ENCODE measurements at places on chromosomes 12 and 14.

- DNase-seq = no peak
Measured at GRCh38 chr14:98226411-98226810, 1045.6 kb downstream of the BCL11B start.

- DNase-seq = no peak
Measured at GRCh38 chr12:109877504-109878246, 2.7 kb downstream of the GLTP start.

- DNase-seq = no peak
Measured at GRCh38 chr12:131901431-131902331, 7.3 kb downstream of the ULK1 start.

DNA sequence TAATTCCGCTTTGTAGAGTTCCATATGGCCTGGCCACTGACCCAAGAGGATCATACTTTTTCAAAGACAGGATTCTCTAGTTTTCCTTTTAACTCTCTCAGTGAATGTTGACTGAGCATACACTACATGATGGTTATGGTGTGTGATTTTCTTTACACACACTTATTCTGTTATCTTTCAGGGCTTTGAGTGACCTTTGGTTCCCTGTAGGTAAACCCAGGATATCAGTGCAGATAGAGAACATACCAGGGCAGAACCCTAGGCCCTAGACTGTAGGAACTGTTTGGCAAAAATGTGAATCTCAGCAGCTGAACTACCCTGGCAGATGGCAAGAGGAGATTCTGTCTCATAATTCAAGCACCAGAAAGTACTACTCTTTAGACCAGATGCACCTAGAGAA lies 159.6 kb downstream of the KCNA5 start:
- DNase-seq = no peak

- DNase-seq = no peak
Measured at GRCh38 chr12:106287364-106287763, 15.2 kb upstream of the TCP11L2 start.

DNA sequence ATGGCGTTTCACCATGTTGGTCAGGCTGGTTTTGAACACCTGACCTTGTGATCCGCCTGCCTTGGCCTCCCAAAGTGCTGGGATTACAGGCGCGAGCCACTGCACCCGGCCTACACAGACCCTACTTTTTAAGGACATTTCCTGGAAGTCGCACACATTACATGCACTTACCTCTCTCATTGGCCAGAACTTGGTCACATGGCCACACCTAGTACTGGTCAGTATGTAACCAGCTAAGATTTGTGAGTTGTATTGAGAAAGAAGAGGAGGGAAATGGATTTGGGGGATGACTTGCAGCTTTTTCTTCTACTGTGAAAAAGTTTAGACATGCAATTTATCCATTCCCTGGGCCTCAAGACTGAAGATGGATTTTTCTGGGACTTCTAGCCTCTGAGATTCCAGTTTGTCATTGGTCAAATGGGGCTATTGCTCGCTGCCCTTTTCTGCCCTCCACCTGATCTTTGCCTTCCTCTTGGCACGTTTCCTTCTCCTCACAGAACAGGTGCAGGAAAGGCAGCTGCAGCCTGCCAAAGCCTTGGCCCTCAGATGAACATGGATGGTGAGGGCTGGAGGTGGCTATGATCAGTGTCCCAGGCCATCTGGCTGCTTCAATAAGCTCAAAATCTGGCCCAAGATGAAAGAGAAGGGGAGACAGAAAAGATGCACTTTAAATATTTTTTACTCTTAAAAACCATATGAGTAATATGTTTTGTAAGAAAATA lies 7.1 kb upstream of the ZDHHC22 start:
- DNase-seq = no peak

DNA sequence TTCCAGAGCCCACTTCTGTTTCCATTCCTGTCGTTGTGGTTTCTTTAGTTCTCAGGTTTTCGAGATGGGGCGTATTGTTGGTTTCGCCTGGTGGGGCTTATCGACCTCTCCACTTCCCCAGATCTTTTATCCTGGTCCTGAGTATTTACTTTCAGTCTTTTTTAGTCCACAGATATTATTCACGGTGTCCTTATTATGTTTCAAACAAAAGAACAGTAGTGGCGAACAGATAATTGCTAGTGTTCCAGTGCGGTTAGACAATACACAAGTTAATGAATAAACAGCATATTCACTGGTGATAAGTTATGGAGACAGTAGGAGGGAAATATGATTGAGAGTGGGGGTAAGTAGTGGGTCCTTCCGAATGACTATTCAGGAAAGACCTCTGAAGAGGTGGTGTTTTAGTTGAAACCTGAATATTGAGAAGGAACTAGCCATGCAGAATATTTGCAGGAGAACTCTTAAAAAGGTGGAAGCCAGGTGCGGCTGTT lies 668 bp downstream of the TMEM260 start:
- DNase-seq = no peak

DNA sequence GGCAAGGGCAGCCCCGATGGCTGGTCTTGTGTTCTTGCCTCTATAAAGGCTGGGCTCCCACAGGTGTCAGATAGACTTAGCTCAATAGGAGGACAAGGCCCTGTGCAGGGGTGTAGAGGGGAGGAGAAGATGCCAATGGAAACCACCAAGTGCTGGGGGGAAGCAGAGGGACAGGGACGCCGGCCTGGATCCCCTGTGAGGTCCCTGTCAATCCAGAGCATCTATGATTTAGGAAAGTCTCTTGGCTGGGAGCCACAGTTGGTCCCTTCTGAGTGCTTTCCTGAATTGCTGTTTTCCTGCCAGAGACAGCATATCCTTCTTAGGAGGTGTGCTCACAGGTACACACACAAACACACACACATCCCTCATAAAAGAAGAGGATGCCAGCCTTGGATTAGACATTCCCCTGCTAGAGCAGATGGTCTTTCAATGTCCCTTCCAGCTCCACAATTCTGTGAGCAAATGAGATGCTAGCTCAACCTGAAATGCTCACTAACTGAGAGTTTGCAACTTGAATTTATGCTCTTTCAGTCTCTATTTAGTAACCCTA lies 62.7 kb downstream of the TTC7B start:
- no peak for DNase-seq

GRCh38 chr12:118061873-118062843 lies 1.2 kb upstream of the WSB2 start:
- DNase-seq = no peak

- DNase-seq = no peak
Measured at GRCh38 chr14:64549791-64550620, at the start of gene PPP1R36. PPP1R36 (plus strand) TSS chr14:64549961; CDS start chr14:64549998, 37 bp downstream.

- no peak for DNase-seq
Measured at GRCh38 chr14:31895206-31895605, 181.9 kb upstream of the ARHGAP5 start.

- no peak for DNase-seq
Measured at GRCh38 chr12:71748081-71748850, 6.4 kb upstream of the RAB21 start.

- no peak for DNase-seq
Measured at GRCh38 chr14:105930572-105930971, 404.2 kb downstream of the TMEM121 start.

DNA sequence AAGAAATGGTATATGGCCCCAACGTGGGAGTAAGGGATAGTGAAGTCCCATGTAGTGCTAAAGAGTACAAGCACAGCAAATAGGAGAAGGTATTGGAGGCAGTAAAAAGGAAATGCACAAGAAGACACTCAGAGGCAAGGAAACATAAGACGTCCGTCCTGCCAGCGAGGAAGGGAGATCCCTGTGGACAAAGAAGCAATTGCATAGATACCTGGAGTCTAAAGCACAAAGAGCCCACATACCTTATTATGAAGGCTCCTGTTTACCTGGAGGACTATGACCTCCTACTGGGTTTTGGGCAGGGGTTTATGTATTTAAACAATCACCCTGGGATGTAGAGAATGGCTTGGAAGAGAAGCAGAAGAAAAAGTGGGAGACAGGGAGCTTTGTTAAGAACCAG lies 341.2 kb upstream of the DCN start:
- no peak for DNase-seq

GRCh38 chr14:74510223-74510931 lies 16.8 kb downstream of the ISCA2 start:
- no peak for DNase-seq

DNA sequence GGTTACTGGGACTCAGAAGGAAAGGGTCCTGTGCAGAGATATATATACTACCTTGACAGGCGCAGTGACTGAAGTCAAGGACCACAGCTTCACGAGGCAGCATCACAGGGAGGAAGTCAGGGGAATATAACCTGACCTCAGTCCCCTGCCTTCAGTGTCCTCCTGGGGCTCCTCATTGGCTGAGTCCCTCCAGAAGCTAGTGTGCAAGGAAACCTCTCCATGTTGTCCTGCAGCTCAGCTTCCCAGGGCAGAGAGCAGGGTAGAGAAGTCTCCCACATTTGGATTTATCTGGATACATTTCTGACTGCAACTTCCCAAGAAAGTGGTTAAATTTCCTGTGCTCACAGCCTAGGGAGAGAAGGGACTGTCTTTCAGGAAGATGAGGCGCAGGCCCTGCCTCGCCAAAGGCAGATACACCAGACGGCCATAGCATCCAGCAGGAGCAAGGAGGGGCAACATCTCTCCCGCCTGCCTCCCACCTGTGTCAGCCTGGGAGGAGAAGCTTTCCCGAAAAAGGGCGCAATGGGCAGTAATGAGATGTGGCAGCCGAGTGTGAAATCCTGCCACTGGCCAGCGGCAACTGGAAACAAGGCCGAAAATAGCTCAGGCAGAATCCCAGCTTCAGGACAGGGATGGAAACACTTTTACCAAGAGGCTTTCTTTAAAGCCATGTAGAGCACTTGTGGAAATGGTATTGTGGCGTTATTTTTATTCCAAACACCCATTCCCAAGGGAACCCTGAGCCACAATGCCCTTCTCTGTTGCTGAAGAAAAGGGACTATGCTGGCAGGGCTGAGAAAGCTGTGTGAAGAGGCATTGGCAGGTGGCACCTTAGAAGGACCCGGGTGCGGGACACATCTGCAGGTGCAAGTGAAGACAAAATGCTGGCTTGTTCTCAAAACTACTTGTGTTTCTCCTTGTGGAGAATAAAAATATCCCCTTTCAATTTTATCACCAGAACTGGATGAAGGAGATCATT lies 54.9 kb upstream of the HIF1A start:
- DNase-seq = no peak

DNA sequence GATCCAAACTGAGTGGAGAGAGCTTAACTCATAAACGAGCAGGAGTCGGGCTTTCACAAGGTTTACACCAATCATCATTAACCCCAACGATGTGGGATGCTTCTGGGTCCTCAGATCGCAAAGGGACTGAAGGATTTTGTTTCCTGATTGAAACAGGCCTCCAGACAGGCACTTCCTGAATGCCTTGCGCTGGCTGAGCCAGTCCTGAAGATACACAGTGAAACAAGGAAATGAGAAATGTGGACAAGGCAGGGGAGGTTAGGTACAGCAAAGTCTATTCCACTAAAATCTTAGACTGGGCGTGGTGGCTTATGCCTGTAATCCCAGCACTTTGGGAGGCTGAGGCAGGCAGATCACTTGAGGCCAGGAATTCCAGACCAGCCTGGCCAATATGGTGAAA lies 30.7 kb downstream of the RBM19 start:
- DNase-seq = no peak

- no peak for DNase-seq
Measured at GRCh38 chr12:128820723-128821432, 2.9 kb downstream of the SLC15A4 start.

GRCh38 chr12:79983986-79984620 lies 49.2 kb upstream of the PPP1R12A start:
- no peak for DNase-seq

DNA sequence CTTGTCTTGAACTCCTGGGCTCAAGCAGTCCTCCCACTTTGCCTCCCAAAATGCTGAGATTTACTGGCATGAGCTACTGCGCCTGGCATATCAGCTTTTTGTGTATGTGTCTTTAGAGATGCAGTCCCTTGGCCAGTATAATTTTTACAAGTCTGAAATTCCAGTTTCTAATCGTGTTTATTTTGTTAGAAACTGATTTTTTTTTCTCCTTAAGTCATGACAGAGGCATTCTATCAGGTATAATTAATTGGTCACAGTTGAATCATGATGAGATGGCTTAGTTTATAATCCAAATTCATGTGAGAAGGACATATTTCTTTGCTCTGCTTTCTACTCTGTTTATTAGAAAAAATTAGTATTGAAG lies 98.9 kb downstream of the PCNX1 start:
- DNase-seq = no peak

GRCh38 chr12:6605421-6606330 lies 1.5 kb downstream of the CHD4 start:
- DNase-seq = peak; percentile 32

DNA sequence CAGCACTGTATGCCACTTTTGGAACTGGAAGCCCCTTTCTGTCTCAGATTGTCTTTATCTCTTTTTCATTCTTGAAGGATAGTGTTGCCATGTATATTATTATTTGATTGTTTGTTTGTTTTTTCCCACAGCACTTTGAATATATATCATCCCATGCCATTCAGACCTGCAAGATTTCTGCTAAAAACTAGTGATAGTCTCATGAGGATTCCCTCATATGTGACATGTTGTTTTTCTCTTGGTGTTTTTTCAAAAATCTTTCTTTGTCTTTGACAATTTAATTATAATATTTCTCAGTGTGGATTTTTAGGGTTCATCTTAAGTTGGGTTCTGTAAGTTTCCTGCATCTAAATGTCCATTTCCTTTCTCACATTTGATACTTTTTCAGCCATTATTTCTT lies 36.8 kb upstream of the SCAF11 start:
- no peak for DNase-seq

- no peak for DNase-seq
Measured at GRCh38 chr12:101939856-101940265, 62.5 kb downstream of the DRAM1 start.

DNA sequence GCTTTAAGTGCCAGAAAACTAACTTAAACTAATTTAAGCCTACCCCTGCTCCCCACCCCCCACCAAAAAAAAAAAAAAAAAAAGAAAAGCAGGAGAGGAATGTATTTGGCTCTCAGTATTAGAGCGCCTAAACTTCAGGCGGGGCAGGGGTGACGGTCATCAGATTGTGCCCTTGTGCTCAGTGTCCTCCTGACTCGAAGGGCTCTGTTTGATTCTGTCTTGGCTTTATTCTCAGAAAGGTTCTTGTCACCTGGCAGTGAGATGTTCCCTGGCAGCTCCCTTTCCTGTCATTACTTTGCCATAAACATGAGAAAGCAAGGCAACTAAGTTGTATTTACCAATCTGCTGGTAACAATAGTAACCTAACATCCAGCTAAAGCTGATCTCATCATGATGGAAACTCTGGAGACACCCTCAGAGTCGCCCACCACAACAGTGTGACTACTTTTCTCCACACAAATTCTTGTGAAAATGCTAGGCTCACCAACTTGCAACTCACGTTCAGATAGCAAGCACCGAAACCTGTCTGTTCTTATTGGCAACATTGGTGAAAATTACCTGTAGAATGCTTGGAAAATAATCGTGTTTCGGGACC lies 39.0 kb upstream of the WNK1 start:
- DNase-seq = no peak
